ENCODE measurements at places on chromosomes 3 and 15.

DNA sequence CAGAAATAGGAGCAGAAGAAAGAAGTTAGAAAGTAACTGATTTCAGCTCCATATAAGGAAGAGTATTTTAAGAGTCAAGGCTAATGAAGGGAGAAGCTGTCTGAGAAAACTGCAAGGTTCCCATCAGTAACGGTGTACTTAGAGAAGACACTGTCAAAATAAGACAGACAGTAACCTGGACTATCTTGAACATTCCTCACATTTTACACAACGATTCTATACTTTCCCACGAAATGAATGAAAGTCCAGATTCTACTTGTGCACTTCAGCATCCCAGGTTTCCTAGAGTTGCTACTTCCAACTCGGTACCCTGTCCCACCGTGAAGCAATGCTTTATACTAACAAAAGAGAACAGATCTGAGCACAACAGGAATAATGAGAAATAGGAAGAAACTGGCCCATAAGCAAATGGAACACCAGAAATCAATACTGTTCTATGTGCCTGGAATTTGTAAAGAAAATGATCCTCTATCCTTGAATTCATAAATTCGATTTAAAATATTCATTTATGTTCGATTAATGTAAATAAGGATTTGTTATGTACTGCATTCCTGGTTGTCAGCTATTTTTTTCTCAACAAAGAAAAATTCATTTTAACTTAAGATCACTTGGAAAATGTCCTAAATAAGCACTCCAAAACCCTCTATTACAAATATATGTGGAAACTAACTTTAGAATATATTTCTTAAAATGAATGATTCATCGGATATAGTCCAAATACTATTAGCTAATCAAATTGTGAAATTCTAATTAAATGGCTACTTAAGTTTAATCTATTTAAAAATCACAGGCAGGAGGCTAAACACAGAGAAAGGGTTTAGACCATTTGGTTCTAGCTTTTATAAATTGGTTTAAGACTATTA is 1.5 kb downstream of the C3orf70 start:
- no peak for DNase-seq

DNA sequence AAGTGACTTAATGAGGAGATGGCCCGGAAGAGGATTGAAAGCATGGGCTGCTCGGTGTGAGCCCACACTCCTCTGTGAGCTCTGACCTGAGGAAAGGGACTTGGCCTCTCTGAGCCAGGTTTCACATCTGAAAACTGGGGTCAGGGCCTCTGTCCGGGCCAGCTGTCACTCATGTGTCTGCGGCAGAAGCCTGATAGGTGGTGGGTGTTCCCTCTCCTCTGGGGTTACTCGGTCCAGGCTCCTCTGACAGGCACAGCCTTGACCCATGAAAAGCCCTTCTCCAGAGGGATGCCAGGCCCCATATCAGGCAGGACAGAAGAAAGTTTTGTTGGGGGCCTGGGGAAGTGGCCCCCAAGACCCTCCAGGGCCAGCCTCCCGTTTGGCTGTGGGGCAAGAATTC is 131.4 kb downstream of the CHSY1 start:
- no peak for DNase-seq

GRCh38 chr15:29039466-29040369 is 153.9 kb downstream of the APBA2 start:
- no peak for DNase-seq

DNA sequence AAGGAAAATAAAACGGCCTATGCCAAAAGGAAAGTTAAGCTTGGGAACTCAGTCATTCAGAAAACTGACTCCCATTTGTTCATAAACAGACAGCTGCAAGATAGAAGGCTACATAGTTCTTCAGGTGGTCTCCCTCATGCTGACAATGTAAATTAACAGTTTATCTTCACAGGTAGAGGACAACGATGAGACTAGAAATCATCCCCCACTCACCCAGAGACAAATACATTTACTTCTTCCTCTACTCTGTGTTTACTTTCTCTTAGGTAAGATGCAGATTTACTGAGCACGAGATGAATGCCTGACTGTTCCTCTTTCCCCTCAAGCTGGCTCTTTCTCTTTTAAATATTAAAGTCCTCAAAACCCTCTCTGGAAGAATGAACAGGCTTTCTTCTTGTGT is 117.6 kb upstream of the UBP1 start:
- DNase-seq: no peak

DNA sequence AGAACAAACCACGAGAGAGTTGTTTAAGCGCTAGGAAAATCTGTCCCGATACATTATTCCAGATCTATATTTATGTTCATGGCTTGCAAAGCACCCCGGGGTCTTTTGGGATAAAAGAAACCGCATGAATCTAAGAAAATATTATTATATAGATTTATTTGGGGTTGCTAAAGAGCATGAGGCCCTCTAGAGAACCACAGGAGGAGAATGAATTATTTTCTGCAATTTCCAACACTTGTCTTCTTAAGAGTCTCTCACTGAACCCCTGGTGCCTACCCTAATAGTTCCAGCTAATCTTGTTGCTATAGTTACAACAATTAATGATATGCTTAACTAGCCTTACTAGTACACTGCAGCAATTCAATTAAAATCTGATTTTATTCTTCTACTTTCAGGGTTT is 79.6 kb downstream of the ARRDC4 start:
- no peak for DNase-seq

DNA sequence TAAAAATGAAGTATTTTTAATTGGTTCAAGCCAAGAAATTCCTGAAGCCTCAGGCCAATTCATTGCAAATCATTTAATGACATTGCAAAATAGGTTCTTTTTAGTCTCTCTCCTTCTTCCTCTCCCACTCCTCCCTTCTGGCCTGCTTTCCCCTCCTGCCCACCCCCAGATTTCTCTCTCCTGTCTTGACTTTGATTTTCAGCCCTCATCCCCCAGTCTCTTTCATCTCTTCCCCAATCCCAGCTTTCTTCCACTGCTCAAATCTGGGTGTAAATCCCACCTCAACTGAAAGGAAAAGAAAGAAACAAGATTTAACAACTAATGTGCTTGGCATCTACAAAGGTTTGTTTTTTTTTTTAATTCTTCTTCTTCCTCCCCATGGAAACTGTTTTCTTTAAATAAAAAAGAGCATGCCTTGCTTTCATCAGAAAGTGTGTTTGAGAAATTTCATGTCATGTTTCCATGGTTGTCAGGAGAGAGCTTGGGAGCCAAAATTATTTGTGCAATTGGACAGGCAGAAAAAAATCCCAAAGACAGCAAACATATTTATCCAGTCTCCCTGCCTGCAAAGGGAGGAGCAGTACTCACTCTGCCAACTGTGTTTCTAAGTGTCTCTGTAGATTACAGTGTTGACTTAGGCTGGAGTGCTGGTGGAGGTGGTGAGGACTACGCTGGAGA is 50.4 kb downstream of the BOC start:
- DNase-seq: no peak

All from NCI-H460 (cell line).